ENCODE measurements at places on chromosomes 5 and 9.

- no peak for DNase-seq
Observed at GRCh38 chr9:88645879-88646199, 110.9 kb downstream of the NXNL2 start.

- DNase-seq = no peak
Observed at GRCh38 chr5:97266576-97266975, 83.5 kb upstream of the RIOK2 start.

GRCh38 chr5:77971776-77972468 lies 195.8 kb upstream of the TBCA start:
- DNase-seq = peak; percentile 11

DNA sequence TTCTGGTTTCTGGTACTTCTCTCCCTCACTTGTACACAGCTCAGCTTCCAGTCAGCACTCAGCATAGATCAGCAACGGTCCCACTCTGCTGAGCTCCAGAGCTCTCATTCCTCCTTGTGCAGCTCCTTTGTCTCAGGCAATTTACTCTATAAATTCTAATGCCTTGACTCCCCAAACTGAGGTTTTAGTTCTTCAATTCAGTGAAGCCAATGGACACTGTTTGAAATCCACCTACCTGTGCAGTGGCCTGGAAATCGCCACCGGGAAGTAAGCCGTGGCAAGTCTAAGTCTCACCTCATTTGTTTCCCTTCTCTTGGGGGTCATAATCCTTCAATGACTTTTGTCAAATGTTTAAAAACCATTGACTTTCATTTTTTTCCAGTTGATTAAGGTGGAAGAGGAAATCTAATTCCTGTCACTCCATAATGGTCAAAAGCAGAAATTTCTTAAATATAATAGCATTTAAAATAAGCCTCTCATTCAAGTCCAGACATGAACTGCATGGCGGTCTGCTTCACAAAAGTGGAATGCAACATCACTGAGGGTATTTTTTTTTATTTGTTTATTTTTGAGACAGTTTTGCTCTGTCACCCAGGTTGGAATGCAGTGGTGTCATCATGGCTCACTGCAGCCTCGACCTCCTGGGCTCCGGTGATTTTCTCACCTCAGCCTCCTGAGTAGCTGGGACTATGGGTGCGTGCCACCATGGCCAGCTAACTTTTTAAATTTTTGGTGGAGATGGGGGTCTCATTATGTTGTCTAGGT lies 79.6 kb downstream of the C7 start:
- DNase-seq = no peak

- DNase-seq = no peak
Observed at GRCh38 chr9:129247285-129248153, 69.5 kb upstream of the IER5L start.

DNA sequence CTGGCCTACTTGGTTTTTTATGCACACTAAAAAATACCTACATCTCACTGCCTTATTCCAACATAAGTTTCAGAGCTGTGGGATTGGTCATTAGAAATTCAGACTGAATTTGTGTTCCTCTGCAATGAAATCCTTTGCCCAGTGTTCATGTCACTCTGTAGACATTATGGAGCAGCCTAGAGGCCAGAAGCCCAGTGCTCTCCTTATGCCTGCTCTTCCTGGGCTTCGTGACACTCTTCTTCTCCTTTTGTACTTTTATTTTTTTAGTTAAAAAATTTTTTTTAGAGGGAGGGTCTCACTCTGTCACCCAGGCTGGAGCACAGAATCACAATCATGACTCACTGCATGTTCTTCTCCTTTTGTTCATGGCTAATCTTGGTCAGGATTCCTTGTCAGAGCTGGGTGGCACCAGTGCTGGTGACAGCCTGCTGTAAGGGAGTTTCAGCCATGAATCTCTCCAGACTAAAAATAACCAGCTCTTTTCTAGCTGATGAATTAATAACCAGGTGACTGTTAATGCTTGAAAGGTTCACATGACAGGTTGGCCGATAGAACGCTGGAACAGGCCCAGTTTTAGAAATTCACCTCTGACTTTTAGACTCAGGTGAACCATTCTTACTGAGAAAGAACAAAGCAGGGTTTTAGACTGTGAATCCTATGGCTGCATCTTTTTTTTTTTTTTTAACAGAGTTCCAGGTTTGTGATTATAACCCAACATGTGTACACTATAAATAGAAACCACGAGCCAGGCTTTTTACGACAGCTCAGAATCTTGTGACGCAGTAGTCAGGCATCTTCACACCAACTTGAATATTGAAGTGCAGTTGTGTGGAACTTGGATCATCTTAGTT lies 34.1 kb upstream of the C5orf47 start:
- DNase-seq = no peak

GRCh38 chr5:66477596-66477995 lies 118.6 kb upstream of the MAST4 start:
- DNase-seq = no peak

GRCh38 chr9:70049236-70049635 lies 5.6 kb downstream of the MAMDC2 start:
- no peak for DNase-seq
